ENCODE measurements at places on chromosomes 1 and 21.

- DNase-seq = no peak
Observed at GRCh38 chr1:226154593-226154992, 31.9 kb downstream of the ACBD3 start.

DNA sequence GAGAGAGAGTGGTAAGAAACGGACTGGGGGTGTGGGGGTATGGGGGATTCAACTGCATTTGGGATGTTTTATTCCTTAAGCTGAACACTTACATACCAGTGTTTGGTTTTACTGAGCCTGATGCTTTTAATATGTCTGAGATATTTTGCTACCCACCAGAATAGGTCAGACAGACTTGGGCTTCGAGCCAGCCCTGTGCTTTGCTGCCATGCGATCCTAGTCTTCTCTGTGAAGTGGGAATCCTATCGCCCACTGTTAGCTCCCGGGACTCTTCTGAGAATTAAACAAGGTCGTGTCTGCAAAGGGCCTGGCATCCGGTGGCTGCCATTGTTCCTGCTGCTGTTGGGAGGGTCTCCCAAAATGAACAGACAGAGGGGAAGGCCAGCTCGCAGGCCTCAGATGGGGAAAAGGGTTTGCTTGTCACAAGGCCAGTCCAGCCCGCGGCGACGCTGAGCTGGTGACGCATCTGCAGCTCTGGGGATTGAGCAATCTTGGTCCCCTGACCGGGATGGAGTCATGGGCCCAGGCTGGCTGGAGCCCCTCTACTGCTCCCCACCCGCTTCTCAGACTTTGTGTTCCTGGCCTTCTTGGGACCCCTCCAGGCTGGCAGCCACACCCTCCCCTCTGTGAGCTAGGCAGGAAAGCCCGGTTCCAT, 26.9 kb upstream of the ECE1 start:
- no peak for DNase-seq

- no peak for DNase-seq
Observed at GRCh38 chr1:213986020-213986924, 1.5 kb upstream of the PROX1 start.

- no peak for DNase-seq
Observed at GRCh38 chr1:119712342-119713038, 756 bp downstream of the PHGDH start.

GRCh38 chr21:32448803-32449594, 36.5 kb downstream of the EVA1C start:
- DNase-seq = no peak

DNA sequence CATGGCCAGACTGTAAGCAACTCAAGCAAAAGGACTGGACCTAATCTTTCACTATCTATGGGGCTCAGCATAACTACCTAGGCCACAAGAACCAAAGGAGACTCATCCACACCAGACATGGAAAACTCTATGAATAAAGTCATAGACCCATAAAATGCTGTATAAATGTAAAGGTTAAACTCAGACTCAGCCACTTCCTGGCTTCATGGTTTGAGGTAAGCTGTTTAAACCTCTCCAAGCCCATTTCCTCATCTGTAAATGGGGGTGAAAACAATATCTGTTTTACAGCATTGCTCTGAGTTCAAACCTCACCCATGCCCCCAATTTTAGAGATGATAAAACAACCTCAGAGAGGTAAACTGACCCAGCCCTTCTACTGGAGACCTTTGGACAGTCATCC, 4.0 kb upstream of the SMIM12 start:
- DNase-seq = no peak

DNA sequence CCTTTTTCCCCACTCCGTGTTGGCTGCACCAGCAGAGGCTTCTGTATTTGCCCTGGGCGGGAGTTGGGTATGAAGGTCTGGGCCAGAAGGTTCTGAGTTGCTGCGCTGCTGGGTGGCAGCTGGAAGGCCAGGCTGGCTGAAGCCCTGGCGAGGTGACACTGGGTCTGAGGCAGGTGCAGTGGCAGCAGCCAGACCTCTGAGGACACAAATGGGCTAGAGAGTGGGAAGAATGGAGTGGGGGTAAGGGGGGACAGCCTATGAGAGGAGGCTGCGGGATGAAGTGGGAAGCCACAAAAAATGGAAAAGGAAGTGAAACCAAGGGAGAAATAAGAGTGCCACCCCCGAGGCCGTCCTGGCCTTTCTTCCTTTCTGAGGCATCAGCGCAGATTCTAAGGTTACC, 53.2 kb downstream of the STX6 start:
- no peak for DNase-seq

DNA sequence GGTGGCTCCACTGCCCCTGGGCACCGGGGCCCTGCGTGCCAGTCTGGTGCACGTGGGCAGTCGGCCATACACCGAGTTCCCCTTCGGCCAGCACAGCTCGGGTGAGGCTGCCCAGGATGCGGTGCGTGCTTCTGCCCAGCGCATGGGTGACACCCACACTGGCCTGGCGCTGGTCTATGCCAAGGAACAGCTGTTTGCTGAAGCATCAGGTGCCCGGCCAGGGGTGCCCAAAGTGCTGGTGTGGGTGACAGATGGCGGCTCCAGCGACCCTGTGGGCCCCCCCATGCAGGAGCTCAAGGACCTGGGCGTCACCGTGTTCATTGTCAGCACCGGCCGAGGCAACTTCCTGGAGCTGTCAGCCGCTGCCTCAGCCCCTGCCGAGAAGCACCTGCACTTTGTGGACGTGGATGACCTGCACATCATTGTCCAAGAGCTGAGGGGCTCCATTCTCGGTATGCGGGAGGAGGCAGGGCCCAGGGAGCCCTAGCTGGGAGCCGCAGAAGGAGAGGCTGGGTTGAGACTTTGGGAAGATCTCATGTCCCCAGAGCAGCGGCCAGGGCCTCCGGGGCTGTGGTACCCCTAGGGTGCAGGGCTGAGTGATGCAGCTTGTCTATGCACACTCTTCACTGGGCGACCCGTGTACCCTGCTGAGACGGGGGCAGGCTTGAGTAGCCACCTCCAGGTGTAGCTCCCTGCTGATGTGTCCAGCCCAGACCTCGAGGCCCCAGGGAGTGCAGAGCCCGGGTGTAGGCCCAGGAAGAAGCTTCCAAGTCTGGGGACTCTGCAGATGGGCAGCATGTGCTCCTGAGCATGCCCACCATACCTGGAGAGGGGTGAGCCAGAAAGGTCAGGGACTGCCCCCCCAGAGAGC, 1.8 kb downstream of the VWA1 start:
- DNase-seq = no peak

- no peak for DNase-seq
Observed at GRCh38 chr1:8816831-8817411, 519 bp downstream of the RERE start.
